ENCODE measurements at places on chromosomes 6 and 20. TPM values are rescaled to one million over a fixed set of nuclear protein-coding genes. Genes with fewer than 3 reads are reported as not detected.

- DNase-seq = no peak
These were observed 204.2 kb downstream of the KCNQ5 start for GRCh38 chr6:72826037-72826436.

- no peak for DNase-seq
These were observed 209.0 kb upstream of the CITED2 start for GRCh38 chr6:139583420-139583819.

GRCh38 chr6:12423832-12424231 is 133.7 kb downstream of the EDN1 start:
- no peak for DNase-seq

DNA sequence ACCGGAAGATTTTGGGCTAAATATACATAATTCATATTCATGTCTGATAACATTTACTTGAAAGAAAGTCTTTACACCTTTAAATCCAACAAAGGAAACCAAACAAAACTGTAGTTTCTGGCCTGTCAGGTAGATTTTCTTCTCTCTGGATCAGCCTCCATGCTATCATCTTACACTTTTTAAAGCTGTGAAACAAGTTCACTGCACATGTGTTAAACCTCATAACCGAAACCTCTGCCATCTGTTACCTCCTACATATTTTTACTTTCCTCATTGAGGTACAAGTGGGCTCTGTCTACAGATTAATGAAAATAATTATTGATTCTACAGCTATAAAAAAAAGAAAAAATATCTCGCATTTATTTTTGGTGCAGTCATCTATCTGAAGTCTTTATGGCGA is 149.9 kb downstream of the RALGAPA2 start:
- DNase-seq = no peak

- DNase-seq = no peak
These were observed 40.0 kb downstream of the REPS1 start for GRCh38 chr6:138948004-138948403.

- no peak for DNase-seq
These were observed 260.4 kb downstream of the CBLN4 start for GRCh38 chr20:55744896-55745295.

DNA sequence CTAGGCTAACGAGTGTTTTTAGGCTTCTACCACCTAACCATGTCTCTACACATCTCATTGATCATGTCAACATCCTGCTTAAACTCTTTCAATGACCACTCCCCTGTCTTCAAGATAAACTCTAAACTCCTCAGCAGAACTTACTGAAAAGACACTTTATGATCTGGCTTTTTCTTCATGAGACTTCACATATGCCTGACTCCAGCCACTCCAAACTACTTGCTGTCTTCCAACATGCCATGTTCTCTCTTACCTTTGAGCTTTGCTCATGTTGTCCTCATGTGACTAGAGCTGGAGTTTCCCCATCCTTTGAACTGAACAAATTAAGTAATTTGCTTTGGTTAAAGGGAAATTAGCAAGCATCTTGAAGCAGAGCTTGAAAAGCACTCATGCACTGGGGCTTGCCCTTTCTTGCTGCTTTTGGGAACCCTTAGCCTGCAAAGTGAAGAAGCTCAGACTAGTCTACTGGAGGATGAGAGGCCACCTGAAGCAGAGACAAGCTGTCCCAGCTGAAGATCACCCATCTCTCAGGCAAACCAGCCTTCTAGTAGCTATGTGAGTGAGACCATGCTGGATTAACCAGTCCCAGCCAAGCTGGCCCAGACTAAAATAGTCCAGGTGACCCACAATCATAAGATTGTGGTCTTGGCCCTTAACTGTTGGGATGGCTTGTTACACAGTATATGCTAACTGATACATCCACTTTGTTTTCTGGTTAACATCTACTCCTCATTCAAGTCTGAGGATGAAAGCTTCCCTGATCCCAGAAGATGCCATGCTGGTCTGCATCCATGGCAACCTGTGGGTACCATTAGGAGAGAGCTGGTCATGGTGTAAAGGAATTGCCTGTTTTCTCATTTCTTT is 235.8 kb downstream of the GMPR start:
- no peak for DNase-seq

DNA sequence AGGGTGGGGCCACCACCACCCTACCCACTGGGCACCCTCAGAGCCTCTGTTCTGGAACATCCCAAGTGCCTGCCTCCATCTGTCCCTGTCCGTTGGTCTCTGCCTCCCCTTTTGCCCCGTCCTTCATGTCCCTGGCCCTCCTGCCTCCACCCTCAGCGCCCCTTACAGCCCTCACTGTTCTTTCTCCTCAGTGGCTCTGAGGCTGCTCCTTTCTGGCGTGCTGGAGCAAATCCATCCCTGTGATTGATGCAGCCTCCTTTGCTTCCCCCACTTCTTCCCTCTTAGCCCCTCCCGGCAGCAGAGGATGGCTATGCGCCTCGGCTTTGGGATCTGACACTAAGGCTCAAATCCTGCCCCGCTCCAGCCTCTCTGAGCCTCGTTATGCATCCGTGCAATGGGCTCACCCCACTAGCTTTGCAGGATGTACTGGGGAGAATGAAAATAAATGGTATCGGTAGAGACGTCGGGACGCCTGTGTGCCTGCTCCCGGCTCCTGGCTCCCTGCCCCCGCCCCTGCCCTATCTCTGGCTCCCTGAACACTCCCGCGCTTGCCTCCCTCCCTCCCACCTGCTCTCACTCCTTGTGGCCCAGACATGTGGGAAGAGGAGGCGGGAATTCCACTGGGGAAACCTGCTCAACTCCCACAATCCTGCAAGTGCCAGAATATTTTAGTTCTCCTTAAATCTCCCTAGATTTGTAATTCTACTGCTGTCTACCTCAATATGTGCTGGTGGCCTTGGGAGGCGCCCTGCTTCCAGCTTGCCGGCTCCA is 13.1 kb downstream of the VSTM2L start:
- DNase-seq = no peak

- no peak for DNase-seq
These were observed 17.1 kb upstream of the NOL4L start for GRCh38 chr20:32602273-32602672.

- DNase-seq = no peak
These were observed 7.3 kb upstream of the YTHDF1 start for GRCh38 chr20:63223121-63223825.

- DNase-seq = no peak
These were observed 49.3 kb downstream of the CGA start for GRCh38 chr6:87045521-87046075.

GRCh38 chr20:20366876-20367574 is 879 bp upstream of the INSM1 start:
- no peak for DNase-seq

GRCh38 chr6:129006724-129007514 is 124.0 kb downstream of the LAMA2 start:
- no peak for DNase-seq

GRCh38 chr20:3616250-3616649 is 46.9 kb downstream of the GFRA4 start:
- no peak for DNase-seq

DNA sequence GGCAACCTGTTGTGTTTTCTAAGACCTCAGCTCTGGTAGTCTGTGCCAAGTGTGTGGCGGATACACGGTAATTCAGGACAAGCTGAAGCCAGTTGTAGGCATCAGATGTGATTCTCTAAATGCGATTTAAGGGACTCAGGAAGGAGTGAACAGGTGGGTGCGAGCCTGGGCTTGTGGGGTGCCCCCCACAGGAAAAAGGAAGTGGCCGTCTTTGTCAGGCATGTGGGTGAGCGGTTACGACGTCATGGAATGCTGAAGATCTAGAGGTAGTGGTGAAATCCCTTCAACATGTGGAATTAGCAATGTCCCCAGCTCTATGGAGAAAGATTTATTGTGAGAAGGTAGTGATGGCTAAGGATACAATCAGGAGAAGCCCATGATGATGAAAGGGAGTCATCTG is 95.1 kb upstream of the EXOC2 start:
- DNase-seq = no peak

- no peak for DNase-seq
These were observed 128.1 kb downstream of the CEBPB start for GRCh38 chr20:50318710-50319109.

- DNase-seq = no peak
These were observed 223.0 kb downstream of the HIVEP2 start for GRCh38 chr6:142722012-142722411.

- DNase-seq = no peak
These were observed 152.8 kb downstream of the ATXN1 start for GRCh38 chr6:16608444-16608843.

- DNase-seq = no peak
These were observed 117.0 kb downstream of the TFAP2A start for GRCh38 chr6:10297832-10298231.

DNA sequence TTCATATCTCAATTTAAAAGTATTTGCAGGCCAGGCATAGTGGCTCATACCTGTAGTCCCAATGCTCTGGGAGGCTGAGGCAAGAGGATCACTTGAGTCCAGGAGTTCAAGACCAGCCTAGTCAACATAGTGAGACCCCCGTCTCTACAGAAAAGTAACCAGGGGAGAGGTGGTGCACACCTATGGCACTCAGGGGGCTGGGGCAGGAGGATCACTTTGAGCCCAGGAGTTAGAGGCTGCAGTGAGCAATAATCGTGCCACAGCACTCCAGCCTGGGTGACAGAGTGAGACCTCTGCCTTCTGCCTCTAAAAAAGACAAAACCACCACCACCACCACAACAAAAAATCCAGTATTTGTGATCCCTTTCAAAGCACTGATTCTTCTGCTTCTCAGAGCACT is 185.5 kb upstream of the QKI start:
- no peak for DNase-seq

DNA sequence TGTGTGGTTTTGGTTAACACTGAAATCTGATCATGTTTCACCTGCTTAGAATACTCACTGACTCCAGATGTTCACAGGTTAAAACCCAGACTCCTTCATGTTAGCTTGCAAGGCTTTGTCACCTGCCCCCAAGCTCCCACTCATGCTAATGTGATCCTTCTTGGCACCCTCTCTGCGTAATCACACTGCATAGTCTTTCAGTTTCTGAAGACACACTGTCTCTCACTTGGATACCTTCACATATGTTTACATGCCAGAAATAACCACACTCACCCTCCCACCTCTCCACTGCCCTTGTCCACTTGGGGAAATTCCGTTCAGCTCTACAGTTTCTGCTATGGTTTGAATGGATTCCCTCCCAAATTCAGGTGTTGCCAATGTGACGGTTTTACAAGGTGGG is 234.7 kb upstream of the SASH1 start:
- no peak for DNase-seq

Gene JAG1
- 95.5 TPM for total RNA-seq

Gene ENPP5
- 1.4 TPM for total RNA-seq

Gene PAX1
- total RNA-seq = not detected

Gene SLC2A10
- total RNA-seq = 5.8 TPM

Gene SLC22A16
- 0.84 TPM for total RNA-seq

Gene ARMH2
- total RNA-seq = not detected

Gene CEP250
- 25.4 TPM for total RNA-seq

Gene B3GAT2
- total RNA-seq = not detected

Measured in omental fat pad (tissue), 4 donors.